ENCODE measurements at places on chromosomes 4 and X.
A peak's percentile ranks its signal among the peaks of the same experiment; 100 is the strongest.

- no peak for DNase-seq
These were observed 48.0 kb upstream of the IGFBP7 start for GRCh38 chr4:57158221-57158620.

GRCh38 chrX:10280071-10280470 is 123.3 kb downstream of the CLCN4 start:
- DNase-seq = no peak

DNA sequence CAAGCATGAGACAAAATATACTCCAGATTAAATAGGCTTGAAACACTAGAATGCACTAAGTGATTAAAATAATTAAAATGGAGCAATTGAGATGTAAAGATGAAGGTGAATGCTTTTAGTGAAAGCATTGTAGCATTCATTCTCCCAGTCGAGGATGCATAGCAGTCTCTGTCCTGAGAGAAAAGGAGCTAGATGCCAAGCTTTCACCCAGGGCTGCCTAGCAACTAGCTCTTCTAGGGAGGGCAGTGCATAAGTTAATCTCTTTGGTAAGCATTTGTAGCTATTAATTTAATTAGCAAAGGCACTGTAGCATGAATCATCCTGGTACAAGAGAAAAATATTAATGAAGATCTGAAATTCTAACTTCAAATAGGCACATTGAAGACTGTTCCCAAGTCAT is 1014.8 kb downstream of the C4orf33 start:
- no peak for DNase-seq

GRCh38 chr4:153325558-153325957 is 18.9 kb upstream of the MND1 start:
- DNase-seq = no peak

- DNase-seq = no peak
These were observed 86.8 kb downstream of the GC start for GRCh38 chr4:71697031-71697430.

DNA sequence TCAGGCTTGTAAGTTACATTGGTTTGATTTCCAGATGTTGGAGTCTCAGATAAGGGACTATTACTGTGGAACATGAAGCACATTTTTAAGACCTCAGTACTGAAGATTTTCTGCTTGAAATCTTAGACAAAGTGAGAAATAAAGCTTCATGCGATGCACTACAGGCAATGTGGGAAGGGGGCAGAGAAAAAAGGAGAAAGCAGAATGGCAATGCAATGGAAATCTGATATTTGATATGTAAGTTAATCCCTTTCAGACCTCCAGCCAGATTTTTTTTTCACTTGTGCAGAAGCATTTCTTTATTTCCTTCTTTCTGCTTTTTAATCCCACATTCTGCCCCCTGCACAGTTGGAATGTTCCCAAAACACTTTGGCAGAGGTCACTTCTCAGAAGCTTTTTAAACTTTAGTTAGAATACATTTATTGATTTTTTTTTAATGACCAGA is 174.3 kb downstream of the ADGRL3 start:
- DNase-seq = no peak

DNA sequence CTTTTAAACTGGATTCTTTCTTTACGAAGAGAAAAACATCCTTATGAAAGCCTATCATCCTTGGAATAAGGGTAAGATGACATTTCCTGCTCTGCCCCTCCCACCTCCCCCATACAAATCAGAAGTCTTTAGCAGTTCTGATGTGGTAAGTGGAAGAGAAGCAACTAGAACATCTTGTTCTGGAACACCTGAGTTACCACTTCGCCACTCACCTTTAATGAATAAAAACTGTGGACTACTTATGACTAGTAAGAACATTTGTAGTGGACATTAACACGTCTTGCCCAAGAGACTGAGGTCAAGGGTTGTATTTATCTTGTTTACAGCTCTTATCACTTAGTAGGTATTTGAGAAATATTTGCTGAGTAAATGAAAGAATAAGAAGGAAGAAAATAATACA is 4.3 kb downstream of the XKRX start:
- no peak for DNase-seq

- DNase-seq = no peak
These were observed 187.9 kb upstream of the IL15 start for GRCh38 chr4:141448490-141448889.

GRCh38 chr4:159017323-159018026 is 85.4 kb upstream of the RAPGEF2 start:
- no peak for DNase-seq

- DNase-seq = no peak
These were observed 112.8 kb upstream of the HPF1 start for GRCh38 chr4:169870507-169870906.

GRCh38 chr4:20552004-20552403 is 148.3 kb upstream of the PACRGL start:
- no peak for DNase-seq

GRCh38 chr4:25863347-25863784 is 578 bp upstream of the SEL1L3 start:
- DNase-seq = peak; percentile 40

DNA sequence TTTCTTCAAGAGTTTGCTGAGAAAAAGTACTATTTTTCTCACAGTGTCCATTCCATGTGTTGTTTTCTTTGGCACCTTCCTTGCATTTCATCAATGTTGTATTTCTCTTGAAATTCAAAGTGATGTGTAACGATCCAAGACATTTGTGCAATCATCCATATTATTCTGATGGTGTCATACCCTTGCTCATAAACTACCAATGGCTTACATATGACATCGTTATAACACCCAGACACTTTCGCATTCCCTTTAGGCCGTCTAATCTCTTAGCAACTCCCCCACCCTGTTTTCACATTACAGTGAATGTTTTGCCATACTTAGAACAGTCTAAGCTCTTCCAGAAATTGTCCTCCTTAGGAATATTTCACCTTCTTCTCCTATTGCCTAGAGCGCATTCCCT is 1779.0 kb downstream of the PCDH7 start:
- DNase-seq = no peak

GRCh38 chr4:1478766-1479355 is 72.6 kb upstream of the NKX1-1 start:
- DNase-seq = no peak

DNA sequence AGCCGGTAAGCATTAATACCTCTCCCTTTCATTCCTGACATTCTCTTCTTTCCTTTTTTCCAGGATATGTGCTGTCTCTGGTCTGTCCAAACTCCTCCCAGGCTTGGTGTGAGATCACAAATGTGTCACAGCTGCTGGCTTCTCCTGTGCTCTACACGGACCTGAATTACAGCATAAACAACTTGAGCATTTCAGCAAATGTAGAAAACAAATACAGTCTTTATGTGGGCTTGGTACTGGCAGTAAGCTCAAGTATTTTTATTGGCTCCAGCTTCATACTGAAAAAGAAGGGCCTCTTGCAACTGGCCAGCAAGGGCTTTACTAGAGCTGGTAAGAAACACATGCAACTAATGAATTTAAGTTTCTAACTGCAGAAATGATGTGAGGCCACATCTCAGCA is 8.4 kb downstream of the NIPAL1 start:
- no peak for DNase-seq

- DNase-seq = no peak
These were observed 496.8 kb downstream of the CENPC start for GRCh38 chr4:67048530-67048929.

DNA sequence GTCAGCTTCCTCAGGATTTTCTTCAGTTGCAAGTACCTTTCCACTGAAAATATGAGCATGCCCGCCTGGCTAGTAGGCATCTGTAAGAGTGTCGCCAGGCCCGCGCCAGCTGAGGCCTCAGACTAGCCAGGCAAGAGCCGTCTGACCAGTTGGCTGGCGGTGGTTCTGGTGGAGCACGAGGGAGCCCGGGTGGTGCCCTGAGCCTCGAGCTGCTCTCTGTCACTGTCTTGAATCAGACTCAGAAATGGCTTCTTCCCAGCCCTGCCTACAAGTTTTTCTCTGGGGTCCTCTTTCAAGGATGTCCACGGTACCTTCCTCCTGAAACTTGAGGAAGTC is 11.9 kb downstream of the GRPEL1 start:
- DNase-seq = no peak

DNA sequence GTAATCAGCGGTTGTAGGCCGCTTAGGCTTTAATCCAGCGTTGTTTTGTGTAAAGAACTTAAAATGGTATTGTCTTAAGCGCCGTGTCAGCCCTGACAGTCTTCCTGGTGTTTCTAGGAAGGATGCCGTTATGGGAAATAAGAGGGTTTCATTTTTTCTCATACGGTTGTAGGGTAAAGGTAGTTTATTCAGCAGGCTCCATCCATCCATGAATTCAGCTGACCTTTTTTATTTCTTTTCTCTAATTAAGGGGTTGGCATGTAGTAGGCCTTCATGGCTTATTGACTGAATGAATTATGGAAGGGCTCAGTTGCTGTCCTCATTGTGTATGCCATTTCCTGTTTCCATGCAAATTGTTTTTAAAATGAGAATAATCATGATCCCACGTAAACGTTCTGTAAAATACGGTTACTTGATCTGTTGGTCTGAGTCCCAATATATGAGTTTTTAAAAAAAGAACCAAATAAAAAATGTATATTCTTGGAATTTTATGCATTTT is 693 bp downstream of the OCIAD1 start:
- peak; percentile 6 for DNase-seq

- no peak for DNase-seq
These were observed 65.1 kb downstream of the USP11 start for GRCh38 chrX:47297874-47298273.

- DNase-seq = no peak
These were observed 12.3 kb downstream of the PGRMC2 start for GRCh38 chr4:128275346-128275745.

GRCh38 chrX:7059214-7059838 is 88.2 kb upstream of the STS start:
- DNase-seq = no peak

DNA sequence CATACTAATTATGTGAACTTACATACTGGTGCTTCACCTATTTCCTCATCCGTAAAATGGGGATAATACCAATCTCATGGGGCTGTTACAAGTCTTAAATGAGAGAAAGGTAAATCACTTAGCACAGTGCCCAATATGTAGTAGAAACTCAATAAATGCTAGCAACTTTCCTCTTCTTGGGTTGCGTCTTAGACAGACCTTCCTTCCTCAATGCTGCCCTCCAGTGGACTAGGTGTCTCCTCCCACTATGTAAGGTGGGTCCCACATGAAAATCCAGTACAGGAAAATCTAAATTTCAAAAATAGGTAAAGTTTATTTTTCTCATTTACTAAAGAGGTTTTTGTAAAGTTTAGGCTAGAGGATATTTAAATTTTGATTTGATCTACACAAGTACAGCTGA is 20.6 kb downstream of the ZDHHC9 start:
- no peak for DNase-seq

DNA sequence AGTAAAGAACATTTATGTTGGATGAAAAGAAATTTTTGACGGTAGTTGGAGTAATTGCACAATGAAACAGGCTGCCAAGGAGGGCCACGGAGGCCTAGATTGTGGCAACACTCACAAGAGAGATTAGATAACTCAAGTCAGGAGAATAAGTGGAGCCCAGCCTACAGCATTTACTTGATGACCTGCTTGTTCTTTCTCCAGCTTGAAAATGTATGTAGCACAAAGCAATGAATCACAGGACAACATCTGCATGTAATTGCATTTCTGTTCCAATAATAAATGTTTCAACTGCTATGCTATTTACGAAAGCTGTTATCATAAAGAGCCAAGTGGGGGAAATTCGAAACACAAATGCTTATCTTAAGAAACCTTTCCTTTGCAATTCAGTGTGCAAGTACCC is 221.2 kb upstream of the MID1 start:
- no peak for DNase-seq

DNA sequence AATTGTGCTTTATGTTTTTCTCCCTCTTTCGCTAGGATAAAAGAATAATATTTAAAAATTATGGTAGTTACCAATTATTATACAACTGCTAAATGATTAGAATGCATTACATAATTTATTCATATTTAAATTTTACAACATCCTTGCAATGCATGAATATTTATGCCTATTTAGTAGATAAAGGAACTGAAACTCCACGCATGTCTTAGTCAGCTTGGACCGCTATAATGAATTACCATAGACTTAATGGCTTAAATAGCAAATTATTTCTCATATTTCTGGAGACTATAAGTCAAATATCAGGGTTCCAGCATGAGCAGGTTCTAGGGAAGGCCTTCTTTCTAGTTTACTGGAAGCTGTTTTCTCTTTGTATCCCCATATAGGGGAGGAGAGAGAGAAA is 1555.4 kb upstream of the ADGRL3 start:
- DNase-seq = no peak

GRCh38 chr4:38519666-38520065 is 144.3 kb upstream of the KLF3 start:
- no peak for DNase-seq

DNA sequence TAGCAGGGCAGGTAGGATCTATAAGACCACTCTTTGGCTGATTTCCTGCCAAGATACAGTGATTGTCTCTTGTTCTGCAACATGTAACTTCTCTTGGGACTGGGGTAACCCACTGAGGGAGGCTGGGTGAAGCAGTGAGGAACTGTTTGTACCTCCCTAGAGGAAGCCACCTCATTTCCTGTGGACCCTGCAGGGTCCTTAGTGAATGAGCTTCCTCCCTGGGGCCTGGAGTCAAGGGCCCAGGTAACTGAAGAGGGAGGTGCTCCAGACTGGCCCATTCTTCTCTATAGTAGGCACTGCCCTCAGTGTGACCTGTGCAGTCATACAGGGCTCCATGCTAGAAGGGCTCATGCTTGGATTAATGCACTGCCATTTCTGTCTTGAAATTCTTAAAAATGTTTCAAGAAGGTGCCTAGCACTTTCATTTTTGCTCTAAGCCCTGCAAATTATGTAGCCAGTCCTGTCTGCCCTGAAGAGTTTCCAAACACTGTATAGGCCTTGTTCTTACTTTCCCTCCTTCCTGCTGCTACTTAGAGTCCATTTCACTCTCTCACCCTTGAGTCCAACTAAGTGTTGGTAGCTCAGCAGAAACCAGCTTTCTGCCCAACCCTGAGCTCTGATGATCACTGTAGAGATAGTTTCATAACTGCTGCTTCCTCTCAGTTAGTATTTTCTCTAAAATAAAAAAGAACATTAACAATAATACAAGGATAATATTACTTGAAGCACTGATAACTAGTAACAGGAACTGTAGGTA is 8.5 kb upstream of the GRIA3 start:
- DNase-seq = no peak

- DNase-seq = no peak
These were observed 61.9 kb downstream of the PPEF1 start for GRCh38 chrX:18769364-18769763.

DNA sequence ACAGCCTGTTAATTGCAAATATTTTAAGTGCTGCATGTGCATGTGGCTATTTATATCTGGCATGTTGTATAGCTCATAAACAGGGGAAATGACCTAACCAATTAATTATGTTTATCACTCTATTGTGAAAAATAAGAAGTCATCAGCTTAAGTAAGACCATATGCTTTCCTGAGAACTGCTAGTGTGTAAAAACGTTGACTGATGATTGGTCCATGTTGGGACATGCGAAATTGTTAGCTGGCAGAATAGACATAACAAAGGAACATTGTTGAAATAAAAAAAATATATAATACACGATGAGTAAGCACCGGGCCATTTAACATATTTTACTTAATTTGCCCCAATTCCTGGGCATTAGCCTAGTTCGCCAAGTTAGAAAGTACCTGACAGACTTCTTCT is 207.5 kb downstream of the ANK2 start:
- DNase-seq = no peak

- DNase-seq = no peak
These were observed 17.1 kb upstream of the HERC3 start for GRCh38 chr4:88575186-88575585.

- no peak for DNase-seq
These were observed 23.8 kb downstream of the ARHGAP10 start for GRCh38 chr4:147755561-147756295.

GRCh38 chrX:130975947-130976346 is 72.9 kb upstream of the ENOX2 start:
- peak; percentile 35 for DNase-seq

Measured in NCI-H1436 (cell line).